ENCODE measurements at places on chromosomes 2 and 18.

- no peak for DNase-seq
Observed at GRCh38 chr2:236993-237539, 26.8 kb downstream of the SH3YL1 start.

DNA sequence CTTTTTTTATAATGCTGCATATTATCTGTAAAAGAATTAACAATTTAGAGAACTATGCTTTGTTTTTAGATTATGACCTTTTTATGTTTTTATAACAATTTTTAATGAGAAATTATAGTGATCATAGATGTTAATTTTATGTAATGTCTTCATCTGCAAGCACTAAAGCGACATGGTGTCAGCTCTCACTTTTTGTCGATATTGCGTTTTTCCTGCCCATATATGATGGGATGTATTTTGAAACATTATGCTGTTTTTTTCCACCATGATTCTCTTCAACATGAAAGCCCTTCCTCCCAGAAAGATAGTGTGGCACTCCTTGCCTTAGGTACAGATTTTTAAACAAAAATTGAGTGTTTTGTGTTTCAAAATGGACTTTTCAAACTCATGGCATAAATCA is 104.3 kb downstream of the KCNH7 start:
- no peak for DNase-seq

- no peak for DNase-seq
Observed at GRCh38 chr2:150159300-150159699, 328.2 kb downstream of the RND3 start.

GRCh38 chr2:239693761-239694415 is 293.1 kb upstream of the HDAC4 start:
- no peak for DNase-seq

- DNase-seq, result no peak
Observed at GRCh38 chr2:42376758-42377157, 15.7 kb upstream of the COX7A2L start.

DNA sequence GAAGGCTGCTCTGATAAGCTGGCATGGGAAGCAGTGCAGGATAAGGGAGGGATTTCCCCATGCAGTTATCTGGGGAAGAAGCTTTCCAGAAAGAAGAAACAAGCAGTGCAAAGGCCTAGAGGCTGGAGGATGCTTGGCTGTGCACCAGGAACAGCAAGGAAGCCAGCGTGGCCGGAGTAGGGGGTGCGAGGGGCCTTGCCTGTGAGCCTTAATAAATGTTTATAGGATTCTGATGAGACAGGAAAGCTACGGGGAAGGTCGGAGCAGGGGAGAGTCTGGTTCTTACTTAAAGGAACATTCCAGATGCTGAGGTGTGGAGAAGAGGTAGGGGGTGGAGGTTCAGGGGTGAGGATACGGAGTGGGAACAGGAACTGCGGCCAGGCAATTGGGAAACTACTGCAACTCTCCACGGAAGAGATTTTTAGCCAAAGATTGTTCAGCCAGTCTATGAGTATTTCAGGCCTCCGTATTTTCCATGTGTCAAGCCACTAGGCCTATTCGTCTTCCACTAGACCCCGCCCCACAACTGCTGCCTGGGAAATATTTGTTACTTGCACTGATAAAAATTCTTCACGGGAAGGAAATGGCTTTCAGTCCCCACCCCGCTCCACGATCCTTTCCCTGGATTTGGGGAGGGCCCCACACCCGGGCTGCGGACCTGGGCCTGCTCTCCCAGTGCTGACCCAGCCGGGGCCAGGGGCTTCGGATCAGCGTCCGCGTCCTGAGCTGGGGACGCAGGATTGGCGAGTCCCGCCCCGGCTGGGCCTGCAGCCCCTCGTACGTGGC is 516 bp downstream of the EIF2AK2 start:
- peak; percentile 24 for DNase-seq

- no peak for DNase-seq
Observed at GRCh38 chr2:9356261-9356660, 67.1 kb downstream of the ITGB1BP1 start.

DNA sequence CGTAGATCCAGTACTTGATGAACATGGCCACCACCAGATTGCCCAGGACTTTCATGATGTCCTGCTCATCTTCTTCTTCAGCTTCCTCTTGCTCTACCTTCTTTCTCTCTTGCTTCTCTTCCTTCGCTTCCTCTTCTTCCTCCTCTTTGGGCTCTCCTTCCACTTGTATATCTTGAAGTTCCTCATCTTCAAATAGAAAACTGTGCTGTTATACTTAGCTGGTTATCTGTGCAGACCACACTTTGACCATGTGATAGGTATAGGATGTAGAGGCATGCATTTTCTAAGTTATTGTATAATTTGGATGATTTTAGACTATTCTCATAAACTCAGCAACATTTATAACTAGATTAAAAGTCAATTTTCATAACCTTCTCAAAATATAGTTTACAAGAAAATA is 263.4 kb downstream of the NAPG start:
- no peak for DNase-seq

- DNase-seq, result no peak
Observed at GRCh38 chr2:131493199-131493968, 1.2 kb upstream of the MZT2A start.

DNA sequence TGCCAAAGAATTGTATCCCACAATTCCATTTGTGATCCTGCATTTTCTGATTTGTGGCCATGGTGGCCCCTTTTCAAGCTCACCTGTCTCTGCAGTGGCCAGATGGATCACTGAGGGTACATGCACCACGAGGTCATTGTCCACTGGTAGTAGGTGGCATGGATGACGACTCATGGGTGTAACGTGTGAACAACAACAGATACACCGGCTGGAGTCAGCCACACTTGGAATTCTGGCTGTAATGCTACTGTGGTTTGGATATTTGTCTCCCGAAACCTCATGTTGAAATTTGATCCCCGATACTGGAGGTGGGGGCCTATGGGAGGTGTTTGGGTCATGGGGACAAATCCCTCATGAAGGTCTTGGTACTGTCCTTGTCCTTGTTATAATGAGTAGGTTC is 102.2 kb upstream of the TAF1B start:
- no peak for DNase-seq

Measured in activated T-cell treated with anti-CD3 and anti-CD28 coated beads for 48 hours (primary cell).